Caki2 (cell line): ENCODE measurements at places on chromosomes 4 and X.

DNA sequence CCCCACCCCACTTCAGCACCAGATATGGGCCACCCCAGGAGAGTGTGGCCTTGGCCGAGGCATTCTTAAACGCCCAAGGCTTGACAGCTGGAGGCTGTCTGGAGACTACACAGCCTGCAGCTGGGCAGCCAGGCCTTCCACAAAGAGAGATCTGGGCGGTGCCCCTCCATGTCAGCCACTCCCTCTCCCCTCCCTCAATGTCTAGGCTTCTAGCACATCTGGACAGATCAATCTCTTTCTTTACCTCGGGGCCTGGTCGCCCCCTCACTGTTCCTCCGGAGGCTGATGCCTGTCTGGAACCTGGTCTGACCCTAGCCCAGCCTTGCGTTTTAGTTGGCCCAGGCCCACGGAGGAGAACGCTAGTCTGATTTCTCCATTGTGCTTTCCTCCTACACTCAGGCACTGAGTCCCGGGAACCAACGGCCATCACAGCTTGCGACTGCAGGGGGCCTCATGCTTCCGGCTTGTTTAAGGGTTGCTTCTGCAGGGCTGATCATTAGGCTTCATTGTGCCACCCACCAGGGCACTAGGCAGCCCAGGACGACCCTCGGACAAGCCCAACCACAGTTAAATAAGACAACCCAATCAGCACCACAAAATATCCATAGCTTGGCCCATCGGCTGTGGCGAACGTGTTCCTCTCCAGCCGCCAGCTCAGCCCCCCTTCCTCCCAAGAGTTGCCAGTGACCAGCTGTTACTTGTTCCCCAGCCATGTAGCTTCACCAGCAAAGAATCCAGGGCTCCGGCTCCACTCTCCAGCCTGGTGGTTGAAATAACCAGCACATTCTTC is 200.6 kb downstream of the BCOR start:
- DNase-seq = no peak

GRCh38 chrX:22165732-22166457 is 106.8 kb upstream of the CBLL2 start:
- no peak for DNase-seq

- no peak for DNase-seq
Observed at GRCh38 chrX:143894938-143895337, 11.1 kb downstream of the UBE2NL start.

- DNase-seq = no peak
Observed at GRCh38 chrX:153903238-153903980, 1.1 kb upstream of the AVPR2 start.

DNA sequence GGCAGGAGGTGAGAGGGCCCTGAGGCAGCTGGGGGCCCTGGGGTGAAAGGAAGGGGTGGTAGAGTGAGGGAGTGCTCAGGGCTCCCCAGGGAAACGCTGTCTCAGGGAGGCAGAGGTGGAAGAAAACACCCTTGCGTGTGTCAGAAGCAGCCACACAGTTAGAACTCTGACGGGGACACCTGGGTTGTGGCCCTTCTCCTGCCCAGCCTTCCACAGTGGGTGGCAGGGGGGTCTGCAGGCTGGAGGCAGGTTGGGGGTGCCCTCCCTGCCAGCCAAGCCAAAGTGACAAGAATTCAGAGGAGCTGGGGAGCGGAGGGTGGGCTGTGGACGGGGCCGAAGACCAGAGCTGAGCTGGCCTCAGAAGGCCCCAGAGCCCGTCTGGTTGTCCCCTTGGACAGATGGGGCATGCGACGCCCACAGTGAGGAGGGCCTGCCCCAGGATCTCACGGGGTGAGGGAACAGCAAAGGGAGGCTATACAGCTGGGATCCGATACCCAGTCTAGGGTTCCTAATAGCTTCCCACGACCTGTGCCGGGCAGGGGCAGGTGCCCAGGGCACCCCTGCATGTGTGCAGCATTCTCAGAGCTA is 105.2 kb upstream of the ADRA2C start:
- no peak for DNase-seq

- DNase-seq = no peak
Observed at GRCh38 chr4:95204873-95205272, 343.9 kb downstream of the UNC5C start.
